ENCODE measurements at places on chromosomes 13 and 19. TPM values are rescaled to one million over a fixed set of nuclear protein-coding genes. Genes with fewer than 3 reads are reported as not detected.

The SLC46A3 gene
- 1.7 TPM for total RNA-seq

The CA11 gene
- total RNA-seq = 0.54 TPM

The TMIGD2 gene
- total RNA-seq = not detected

The C1QTNF9 gene
- total RNA-seq = not detected

The MAST3 gene
- 3.5 TPM for total RNA-seq

The ZNF471 gene
- total RNA-seq = 1.1 TPM

The F7 gene
- total RNA-seq = not detected

The C19orf33 gene
- total RNA-seq = 65.5 TPM

The GAS6 gene
- 27.9 TPM for total RNA-seq

The LILRA2 gene
- not detected for total RNA-seq

The MUC16 gene
- total RNA-seq = not detected

The PEG3 gene
- total RNA-seq = 0.60 TPM

The SEMA6B gene
- 187 TPM for total RNA-seq

The IFT88 gene
- 5.2 TPM for total RNA-seq

The SYDE1 gene
- 28.1 TPM for total RNA-seq

The PTGER1 gene
- total RNA-seq = 3.4 TPM

The WDR87 gene
- not detected for total RNA-seq

The CEACAM5 gene
- total RNA-seq = not detected

The ERICH6B gene
- total RNA-seq = not detected

The FFAR2 gene
- not detected for total RNA-seq

The CD22 gene
- total RNA-seq = 0.15 TPM

The NLRP9 gene
- not detected for total RNA-seq

The SPTBN4 gene
- total RNA-seq = 0.13 TPM

The CFAP97D2 gene
- total RNA-seq = 0.10 TPM

The GPR42 gene
- total RNA-seq = not detected

The ZNF99 gene
- not detected for total RNA-seq

The C13orf42 gene
- not detected for total RNA-seq

The STK24 gene
- 86.2 TPM for total RNA-seq

The ZNF506 gene
- 6.6 TPM for total RNA-seq

The EHD2 gene
- 170 TPM for total RNA-seq

The NLRP7 gene
- total RNA-seq = not detected

The IGFL1 gene
- not detected for total RNA-seq

The OR1M1 gene
- not detected for total RNA-seq

The HSPB6 gene
- not detected for total RNA-seq

The PPAN gene
- 51.4 TPM for total RNA-seq

The UPK1A gene
- total RNA-seq = not detected

The CASP14 gene
- not detected for total RNA-seq

The SUGT1 gene
- total RNA-seq = 66.4 TPM

The SELENOV gene
- total RNA-seq = not detected

The IZUMO2 gene
- not detected for total RNA-seq

The TSEN34 gene
- total RNA-seq = 103 TPM

The TBC1D17 gene
- total RNA-seq = 18.0 TPM

The ZNF177 gene
- 0.15 TPM for total RNA-seq

The LIPE gene
- 16.7 TPM for total RNA-seq

The LILRB3 gene
- total RNA-seq = not detected

Data from mammary microvascular endothelial cell (primary cell).